ENCODE measurements at places on chromosomes 4 and X.
A peak's percentile ranks its signal among the peaks of the same experiment; 100 is the strongest.

- DNase-seq = no peak
These were observed 159.6 kb upstream of the CTSO start for GRCh38 chr4:156113138-156113765.

GRCh38 chr4:155582971-155583437 lies 83.6 kb upstream of the GUCY1A1 start:
- DNase-seq = no peak

GRCh38 chrX:21926116-21926515 lies 14.4 kb upstream of the SMS start:
- no peak for DNase-seq

- no peak for DNase-seq
These were observed 237.8 kb upstream of the JADE1 start for GRCh38 chr4:128571747-128572146.

GRCh38 chrX:135432881-135433521 lies 11.3 kb downstream of the SMIM10L2A start:
- no peak for DNase-seq

- no peak for DNase-seq
These were observed 65.8 kb downstream of the TEC start for GRCh38 chr4:48203819-48204218.

GRCh38 chrX:74506317-74507115 lies 85.2 kb downstream of the SLC16A2 start:
- DNase-seq = no peak

GRCh38 chr4:138835832-138836533 lies 179.6 kb upstream of the NOCT start:
- no peak for DNase-seq

DNA sequence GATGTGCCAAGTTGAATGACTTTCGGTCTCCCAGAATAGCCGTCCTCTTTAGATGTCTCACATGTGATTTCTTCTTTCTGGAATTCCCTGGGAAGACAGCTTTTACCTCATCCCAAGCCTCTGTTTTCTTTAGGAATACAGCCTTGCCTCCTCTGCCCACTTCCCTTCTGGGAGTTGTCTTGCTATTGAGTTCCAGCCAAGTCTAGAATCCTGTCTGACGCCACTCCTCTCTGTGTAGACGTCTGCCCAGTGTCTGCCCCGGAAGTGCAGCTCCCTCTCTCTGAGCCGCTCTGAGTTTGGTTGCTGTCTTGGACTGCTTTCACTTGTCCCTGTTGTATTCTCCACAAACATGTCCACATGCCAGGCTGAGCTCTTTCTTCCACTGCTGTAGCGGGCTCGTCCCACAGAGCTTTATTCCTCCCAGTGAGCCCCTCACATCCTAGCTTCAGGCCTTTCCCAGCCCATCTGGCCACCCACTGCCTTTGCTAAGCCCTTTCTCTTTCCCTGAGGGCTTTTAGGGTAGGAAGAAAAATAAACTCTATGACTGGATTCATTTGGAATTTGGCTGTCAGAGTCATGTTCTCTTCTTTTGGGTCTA lies 9.0 kb upstream of the IGFBP7 start:
- DNase-seq = no peak

DNA sequence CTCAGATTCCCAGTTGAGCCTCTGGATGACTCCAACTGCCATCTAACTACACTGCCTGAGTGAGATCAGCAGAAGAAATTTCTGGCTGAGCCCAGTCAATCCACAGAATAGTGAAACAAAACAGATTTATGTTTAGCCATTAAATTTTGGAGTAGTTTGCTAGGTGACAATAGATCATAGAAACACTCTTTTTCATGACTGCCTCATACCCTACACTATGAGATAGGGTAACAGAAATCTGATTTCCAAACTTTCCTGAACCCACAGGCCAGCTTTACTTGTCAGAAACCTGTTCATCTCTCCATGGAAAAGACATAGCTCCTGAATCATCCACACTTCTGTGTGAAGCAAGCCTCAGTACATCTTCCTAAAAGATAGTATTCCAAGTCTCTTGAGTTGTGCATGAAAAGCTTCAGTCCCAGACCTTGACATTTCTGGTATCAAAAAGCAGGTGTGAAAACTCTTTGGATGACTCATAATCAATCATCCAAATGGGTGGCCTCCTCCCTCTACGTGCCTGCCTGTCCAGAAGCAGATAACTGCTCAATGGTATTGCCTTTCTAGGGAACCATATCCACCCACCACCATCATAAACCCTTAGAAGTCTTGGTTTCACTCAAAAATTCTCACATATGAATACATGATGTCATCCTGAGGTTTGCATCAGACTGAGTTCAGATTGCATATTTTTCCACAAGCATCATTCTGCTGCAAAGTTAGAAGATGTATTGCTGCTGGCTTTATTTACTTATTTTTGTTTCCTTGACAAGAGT lies 47.5 kb upstream of the RAP2C start:
- DNase-seq = no peak

- no peak for DNase-seq
These were observed 51.9 kb upstream of the USP9X start for GRCh38 chrX:41033299-41033698.

- DNase-seq = no peak
These were observed 139.9 kb downstream of the FRMPD4 start for GRCh38 chrX:12278151-12278550.

DNA sequence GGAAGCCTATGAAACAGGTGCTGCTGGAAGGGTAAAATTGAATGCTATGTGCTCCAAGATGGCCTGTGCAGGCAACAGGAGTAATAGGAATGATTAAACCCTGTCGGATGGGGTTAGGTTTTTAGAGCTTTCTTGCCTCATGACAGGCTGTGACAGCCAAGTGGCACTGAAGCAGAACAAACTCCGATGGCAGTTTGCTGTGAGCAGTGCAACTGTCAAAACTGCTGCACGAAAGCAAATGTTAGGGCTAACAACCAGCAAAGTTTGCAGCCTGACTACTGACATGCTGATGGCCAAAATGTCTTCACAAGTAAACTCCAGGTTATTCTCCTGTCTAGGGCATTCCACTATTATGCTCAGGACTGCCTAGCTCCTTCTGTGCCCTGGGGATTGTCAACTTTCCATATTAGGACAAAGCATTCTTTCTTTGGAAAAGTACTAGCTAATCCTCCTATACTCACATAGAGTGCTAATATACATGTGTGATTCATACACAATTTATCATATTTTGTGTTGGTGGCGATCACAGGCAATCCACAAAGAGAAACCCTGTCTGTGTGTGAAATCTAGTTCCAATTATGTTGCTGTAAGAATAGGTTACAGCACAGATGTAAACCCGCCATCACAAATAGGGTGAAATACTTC lies 486.6 kb upstream of the TENM3 start:
- no peak for DNase-seq

DNA sequence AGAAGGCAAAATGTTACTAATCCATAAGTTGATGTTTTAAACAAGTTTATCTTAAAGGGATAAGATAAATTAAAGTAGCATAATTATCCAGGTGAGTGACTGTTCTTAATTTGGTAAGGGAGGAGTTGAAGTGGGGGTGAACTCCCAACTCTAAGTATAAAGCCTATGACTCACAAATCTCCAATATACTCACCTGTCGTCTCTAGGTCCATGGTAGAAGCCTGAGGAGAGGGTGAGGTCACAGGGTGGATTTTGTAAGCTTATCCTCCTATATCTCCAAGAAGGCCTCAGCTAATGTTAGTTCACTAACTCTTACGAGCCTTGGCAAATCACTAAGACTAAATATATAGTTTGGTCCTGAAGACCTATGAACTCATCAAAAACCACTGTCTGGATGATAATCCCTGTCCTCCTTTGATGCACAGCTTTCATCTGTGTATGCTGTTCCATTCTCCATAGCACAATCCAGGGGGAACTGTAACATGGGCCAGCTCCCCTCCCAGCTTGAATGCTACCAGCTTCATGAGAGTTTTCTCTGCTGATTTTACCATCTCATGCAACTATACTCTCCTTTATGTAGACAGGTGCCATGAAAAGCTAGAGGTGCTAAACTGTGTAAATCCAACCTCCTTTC lies 158.7 kb downstream of the BTC start:
- DNase-seq = no peak

- DNase-seq = no peak
These were observed 171.7 kb upstream of the HCCS start for GRCh38 chrX:10939424-10939823.

- peak; percentile 70 for DNase-seq
These were observed 1.7 kb upstream of the TMEM271 start for GRCh38 chr4:577499-578450.

DNA sequence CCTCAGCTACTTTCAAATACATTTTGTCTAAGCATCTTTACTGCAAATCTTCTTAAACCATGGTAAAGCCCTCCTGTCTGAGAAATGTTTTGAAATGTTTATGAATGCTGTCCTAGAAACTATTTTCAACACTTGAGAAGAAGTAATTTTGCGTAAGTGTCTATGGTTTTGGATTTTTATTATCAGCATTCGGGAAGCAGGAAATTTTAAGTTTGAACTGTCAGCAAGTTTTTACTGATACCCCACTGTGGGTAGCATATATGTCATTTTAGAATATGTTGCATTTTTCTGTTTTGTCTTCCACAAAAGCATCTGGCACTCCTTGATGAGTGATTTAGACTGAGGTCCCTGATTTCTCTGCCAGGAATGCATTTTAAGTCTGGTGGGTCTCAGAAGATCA lies 302.4 kb upstream of the GIMD1 start:
- DNase-seq = no peak

- DNase-seq = no peak
These were observed 60.5 kb upstream of the CITED1 start for GRCh38 chrX:72366178-72366577.

DNA sequence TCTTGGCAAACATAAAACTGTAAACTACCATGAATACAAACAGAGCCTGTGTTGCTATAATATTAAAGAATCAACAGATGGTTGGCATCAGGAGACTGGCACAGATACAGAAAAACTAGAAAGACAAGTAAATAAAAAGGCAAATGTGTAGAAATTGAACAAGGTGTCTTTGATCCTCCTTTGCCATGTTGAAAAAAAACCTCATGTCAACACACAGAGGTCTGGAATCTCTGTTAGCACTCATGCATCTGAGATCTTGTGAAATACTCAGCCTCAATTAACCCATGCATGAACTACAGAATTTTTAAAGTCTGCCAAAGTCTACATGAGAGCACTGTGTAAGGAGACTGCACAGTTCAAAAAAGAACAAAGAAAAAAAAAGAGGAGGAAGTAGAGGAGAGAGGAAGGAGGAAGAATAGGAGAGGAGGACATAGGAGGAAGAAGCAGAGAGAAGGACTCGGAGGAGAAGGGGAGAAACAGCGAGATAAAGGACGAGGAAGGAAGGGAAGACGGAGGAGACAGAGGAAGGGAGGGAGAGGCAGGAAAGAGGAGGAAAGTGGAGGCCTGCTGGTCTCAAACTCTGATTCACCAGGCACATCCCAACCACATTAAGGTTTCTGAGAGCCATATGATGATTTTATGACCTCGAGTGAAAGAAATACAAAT lies 52.8 kb downstream of the PRDM5 start:
- DNase-seq = no peak

GRCh38 chr4:102546635-102547034 lies 45.5 kb downstream of the NFKB1 start:
- no peak for DNase-seq

GRCh38 chr4:1315836-1316536 lies 26.3 kb downstream of the MAEA start:
- DNase-seq = no peak

DNA sequence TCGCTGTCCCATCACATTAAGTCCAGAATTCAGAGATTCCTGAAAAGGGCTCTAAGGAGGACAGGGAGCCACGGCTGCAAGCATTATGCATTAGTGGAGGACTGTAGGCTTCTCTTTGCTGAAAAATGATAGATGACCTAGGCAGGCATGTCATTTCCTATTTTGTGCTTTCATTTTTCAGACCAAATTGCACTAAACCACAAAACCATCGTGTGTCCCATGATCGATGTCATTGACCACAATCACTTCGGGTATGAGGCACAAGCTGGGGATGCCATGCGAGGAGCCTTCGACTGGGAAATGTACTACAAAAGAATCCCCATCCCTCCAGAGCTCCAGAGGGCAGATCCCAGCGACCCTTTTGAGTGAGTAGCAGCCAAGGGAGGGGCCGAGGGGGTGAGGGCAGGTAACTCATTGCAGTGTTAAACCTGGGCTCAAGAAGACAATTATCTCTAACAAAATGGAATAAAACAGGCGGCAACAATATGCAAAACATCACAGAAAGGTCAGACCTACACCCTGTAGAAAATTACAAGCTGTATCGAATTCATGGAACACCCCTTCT lies 355.2 kb upstream of the GALNT7 start:
- DNase-seq = no peak

- DNase-seq = no peak
These were observed 48.1 kb downstream of the DCLK2 start for GRCh38 chr4:150126201-150126863.

- DNase-seq = no peak
These were observed 1144.2 kb downstream of the FAT4 start for GRCh38 chr4:126458993-126459392.

Data from WTC11 (cell line).